T-cell (primary cell): ENCODE measurements at places on chromosomes 12 and 14.

DNA sequence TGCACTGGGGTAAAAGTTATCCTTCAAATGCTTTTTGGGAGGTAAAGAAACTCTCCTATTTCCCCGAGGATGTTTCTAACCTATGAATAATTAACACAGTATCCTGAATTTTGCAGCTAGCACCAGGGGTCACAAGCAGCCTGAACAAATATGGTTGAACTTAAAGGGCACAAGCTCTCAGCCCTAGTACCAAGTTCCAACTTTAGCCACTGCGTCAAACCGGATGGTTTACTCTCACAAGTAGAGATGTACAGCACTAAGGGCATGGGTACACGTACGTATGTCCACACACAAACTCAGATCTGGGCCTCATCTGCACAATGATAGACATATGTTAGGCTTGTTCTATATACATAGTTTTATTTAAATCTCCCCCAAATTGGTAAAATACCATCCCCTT lies 4.7 kb downstream of the CCDC88C start:
- H3K27ac ChIP-seq, result peak overlapping the region; percentile 92
- no peak for DNase-seq
- peak overlapping the region; percentile 84 for H3K4me3 ChIP-seq
- H3K36me3 ChIP-seq, result no peaks in the 10 kb centered on the region

GRCh38 chr12:86914721-86915120 lies 658.5 kb upstream of the MGAT4C start:
- H3K36me3 ChIP-seq, result no peaks in the 10 kb centered on the region
- H3K4me3 ChIP-seq, result no peak overlapping the region
- H3K27ac ChIP-seq, result no peak overlapping the region

- H3K4me1 ChIP-seq, result no peaks in the 10 kb centered on the region
- H3K4me3 ChIP-seq, result no peak overlapping the region
- H3K36me3 ChIP-seq, result no peaks in the 10 kb centered on the region
- DNase-seq, result no peak
- H3K27ac ChIP-seq, result no peak overlapping the region
These were observed 32.7 kb downstream of the JAG2 start for GRCh38 chr14:105135700-105136395.

DNA sequence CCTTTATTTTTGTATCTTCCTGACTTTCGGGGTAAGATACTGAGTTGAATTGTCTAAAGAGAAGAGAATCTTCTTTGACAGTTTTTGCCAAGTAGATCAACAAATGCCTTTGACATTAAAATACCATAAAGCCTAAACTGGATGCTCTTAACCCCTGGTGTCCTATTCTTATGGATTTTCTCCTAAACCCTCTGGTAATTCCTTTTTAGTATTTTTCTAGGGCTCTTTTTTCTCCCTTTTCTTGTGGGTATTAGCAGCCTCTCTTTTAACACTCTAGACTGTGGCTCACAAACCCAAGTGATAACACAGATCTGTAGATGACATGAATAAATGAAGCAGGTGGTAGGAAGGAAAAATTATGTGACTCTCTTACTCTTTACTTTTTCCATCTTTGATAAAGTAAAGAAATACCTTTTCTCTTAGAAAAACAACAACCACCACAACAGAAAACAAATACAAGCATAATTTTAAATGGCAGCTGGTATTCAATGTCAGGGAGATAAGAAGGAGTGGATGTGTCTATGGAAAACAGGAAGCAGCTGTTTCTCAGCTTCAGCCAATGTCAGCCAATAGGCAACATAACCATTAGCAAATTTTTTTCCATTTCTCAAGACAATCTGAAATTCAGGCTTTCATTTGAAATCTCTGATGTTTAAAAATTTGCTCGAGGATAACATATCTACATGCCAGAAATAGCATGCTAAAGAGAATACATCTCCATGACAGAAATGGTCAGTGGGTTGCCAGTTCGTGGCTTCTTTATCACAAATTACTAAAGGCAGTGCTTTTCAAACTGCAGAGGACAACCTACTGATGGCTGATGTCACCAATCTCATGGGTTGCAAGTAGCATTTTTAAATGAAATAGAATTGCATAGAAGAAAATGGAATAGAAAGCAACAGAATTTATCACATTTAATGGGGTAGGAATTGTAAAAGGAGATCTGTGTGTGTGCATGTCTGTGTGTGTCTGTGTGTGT lies 123.1 kb upstream of the KRR1 start:
- no peak overlapping the region for H3K4me3 ChIP-seq
- H3K27me3 ChIP-seq, result no peaks in the 10 kb centered on the region
- H3K36me3 ChIP-seq, result no peaks in the 10 kb centered on the region
- no peak for DNase-seq
- no peaks in the 10 kb centered on the region for H3K4me1 ChIP-seq

DNA sequence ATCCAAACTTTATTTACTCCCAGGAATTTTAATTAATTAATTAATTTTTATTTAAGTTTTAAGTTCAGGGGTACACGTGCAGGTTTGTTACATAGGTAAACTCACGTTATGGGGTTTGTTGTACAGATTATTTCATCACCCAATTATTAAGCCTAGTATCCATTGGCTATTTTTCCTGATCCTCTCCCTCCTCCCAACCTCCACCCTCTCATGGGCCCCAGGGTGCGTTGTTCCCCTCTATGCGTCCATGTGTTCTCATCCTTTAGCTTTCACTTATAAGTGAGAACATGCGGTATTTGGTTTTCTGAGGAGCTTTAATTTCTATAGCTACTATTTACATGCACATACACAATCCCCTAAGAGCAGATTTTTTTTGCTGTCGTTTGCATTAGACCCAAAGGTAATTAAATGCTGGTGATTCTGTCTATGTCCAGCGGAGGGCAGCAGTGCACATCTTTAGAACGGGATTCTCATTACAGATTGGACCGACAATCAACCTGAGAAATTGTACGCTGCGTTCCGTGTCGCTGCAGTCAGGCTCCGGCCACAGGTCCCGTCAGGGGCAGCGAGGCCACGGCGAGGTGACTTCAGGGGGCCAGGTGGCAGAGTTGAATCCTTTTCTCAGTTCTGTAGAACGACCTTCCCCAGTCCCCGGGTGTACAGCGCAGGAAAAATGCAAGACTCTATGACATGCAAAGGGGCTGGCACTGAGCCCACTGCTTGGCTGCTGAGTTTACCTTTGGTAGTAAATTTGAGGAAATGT lies 11.6 kb downstream of the TMEM30B start:
- H3K4me1 ChIP-seq, result peaks cover 5% of the 10 kb centered on the region
- no peaks in the 10 kb centered on the region for H3K36me3 ChIP-seq
- peaks cover 29% of the 10 kb centered on the region for H3K27me3 ChIP-seq
- DNase-seq, result peak; percentile 59
- no peak overlapping the region for H3K27ac ChIP-seq
- H3K4me3 ChIP-seq, result peak overlapping the region; percentile 74

GRCh38 chr14:50363714-50364111 lies 33.0 kb downstream of the CDKL1 start:
- no peaks in the 10 kb centered on the region for H3K27me3 ChIP-seq
- peak overlapping the region; percentile 48 for H3K4me3 ChIP-seq

DNA sequence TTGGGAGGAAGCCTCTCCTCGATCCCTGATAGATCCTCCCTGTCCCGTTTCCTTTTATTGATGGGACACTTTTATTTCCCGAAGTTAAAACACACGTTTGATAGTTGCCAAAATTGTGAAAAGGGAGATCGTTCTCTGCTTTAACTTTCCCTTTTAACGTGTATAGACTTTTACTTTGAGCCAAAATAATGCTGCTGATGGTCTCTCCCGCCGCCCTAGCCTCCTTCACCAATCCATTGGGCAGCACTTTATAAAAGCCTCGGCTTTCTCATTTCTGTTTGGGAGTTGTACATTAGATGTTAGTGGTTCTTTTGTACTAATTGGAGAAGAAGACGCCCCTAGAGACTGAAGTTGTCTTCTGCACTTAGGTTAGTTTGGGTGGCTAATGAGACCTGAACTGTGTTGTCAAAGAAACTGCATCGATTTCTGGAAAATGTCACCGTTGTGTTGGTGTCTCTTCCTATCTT lies 1.4 kb downstream of the TMTC2 start:
- no peak for DNase-seq
- H3K4me1 ChIP-seq, result peaks cover 10% of the 10 kb centered on the region
- H3K27me3 ChIP-seq, result peaks cover 3% of the 10 kb centered on the region
- H3K36me3 ChIP-seq, result no peaks in the 10 kb centered on the region
- peak overlapping the region; percentile 84 for H3K27ac ChIP-seq
- H3K4me3 ChIP-seq, result peak overlapping the region; percentile 69

DNA sequence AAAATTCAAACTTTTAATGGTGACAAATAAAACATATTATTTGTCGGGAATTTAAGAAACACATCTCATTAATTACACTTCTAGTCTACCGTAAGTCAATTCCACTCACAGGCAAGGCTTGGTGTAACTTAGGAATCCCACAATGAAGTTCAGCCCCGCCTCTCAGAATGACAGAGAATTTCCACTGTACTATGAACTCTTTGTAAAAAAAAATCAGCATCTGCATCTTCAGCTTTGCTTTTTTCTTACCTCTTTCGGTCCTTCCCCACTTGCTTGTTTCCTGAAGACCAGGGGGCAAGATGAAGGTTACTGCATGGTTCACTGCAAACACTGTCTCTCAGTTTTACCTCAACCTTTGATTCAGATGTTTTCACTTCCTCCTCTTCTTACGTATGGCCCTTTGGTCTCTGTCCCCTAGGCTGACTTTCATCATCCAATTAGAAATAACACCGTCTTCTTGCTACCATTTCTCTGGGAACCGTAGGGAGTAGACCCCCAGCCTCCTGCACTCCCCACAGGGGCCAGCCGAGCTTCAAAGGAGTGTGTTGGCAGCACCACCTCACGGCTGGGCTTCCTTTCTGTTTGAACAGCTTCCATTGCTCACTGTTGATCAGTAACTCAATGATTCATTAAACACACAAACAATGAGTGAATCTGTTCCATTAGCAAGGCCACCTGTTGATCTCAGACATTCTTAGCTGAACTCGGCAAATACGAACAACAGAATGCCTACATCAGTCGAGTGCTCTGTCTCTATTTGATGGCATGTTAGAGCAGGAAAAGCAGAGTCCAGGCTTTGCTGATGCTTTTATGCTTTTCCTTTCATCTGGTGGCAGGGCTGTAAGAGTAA lies 343.0 kb downstream of the BMP4 start:
- no peaks in the 10 kb centered on the region for H3K27me3 ChIP-seq
- no peak overlapping the region for H3K4me3 ChIP-seq
- no peaks in the 10 kb centered on the region for H3K36me3 ChIP-seq

DNA sequence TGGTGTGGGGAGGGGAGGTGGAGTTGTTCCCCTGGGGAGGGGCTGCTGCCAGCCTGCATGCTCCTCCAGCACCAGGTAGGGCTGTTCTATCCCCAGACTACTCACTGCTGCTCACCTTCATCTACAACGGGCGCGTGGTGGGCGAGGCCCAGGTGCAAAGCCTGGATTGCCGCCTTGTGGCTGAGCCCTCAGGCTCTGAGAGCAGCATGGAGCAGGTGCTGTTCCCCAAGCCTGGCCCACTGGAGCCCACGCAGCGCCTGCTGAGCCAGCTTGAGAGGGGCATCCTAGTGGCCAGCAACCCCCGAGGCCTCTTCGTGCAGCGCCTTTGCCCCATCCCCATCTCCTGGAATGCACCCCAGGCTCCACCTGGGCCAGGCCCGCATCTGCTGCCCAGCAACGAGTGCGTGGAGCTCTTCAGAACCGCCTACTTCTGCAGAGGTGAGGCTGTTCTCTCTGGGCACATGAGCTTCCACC lies 3.5 kb downstream of the IRF9 start:
- no peaks in the 10 kb centered on the region for H3K27me3 ChIP-seq
- no peak overlapping the region for H3K27ac ChIP-seq
- H3K36me3 ChIP-seq, result peaks cover 22% of the 10 kb centered on the region
- no peak overlapping the region for H3K4me3 ChIP-seq
- DNase-seq, result no peak

DNA sequence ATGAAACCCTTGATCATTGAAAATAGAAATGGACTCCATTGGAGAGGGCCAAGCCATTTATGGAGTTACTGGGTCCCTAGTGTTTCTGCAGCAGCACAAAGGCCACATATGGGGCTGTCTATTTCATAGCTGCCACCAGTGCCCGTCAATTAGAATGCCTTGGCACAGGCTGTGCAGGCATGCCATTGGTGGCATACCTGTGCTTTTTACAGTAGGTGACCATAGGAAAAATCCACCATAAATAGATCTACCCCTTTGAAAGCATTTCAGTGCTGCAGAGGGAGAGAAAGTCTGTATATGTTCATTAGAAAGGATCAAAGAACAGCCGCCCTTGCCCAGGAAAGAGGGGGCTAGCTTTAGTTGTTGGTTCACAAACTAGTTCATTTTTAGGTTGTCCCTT lies 13.1 kb downstream of the MYBPC1 start:
- no peak for DNase-seq
- H3K4me3 ChIP-seq, result no peak overlapping the region
- H3K27ac ChIP-seq, result no peak overlapping the region
- peaks cover 3% of the 10 kb centered on the region for H3K27me3 ChIP-seq
- H3K4me1 ChIP-seq, result no peaks in the 10 kb centered on the region

- no peaks in the 10 kb centered on the region for H3K27me3 ChIP-seq
- H3K4me1 ChIP-seq, result no peaks in the 10 kb centered on the region
- no peak overlapping the region for H3K4me3 ChIP-seq
- no peaks in the 10 kb centered on the region for H3K36me3 ChIP-seq
- no peak overlapping the region for H3K27ac ChIP-seq
These were observed 1351.7 kb upstream of the TMEM132C start for GRCh38 chr12:126915309-126915708.

DNA sequence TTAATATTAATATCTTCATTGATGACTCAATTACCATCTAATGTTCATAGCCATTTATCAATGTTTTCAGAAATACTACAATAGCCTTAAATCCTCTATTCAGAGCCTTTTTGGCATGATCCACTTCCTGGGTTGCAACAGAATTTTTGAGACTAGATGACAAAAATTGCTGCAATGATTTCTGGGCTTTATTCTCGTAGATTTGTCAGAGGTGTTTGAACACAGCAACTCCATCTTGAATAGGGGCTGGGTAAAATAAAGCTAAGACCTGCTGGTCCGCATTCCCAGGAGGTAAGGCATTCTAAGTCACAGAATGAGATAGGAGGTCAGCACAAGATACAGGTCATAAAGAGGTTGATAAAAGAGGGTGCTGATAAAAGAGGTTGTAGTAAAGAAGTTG lies 165.8 kb upstream of the CNOT2 start:
- H3K27me3 ChIP-seq, result no peaks in the 10 kb centered on the region
- no peaks in the 10 kb centered on the region for H3K36me3 ChIP-seq
- H3K27ac ChIP-seq, result no peak overlapping the region
- DNase-seq, result no peak

DNA sequence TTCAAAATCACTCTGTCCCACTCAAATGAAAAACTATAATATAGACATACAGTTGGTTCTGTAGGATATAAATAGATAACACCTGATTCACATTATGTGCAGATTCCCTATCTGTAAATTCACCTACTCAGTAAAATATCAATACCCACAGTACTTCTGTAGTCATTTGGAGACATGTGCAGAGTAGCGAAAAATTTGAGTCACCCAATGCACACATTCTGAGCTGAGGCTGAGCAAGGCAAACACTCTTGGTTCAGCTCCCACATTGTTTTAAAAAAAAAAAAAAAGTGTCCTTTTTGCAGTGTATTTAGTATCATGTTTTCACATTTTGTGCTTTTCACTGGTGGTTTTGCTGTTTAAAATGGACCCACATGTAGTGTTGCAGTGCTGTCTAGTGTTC lies 27.3 kb upstream of the BBS10 start:
- H3K36me3 ChIP-seq, result peaks cover 55% of the 10 kb centered on the region
- H3K4me1 ChIP-seq, result no peaks in the 10 kb centered on the region
- DNase-seq, result no peak
- H3K4me3 ChIP-seq, result no peak overlapping the region
- no peak overlapping the region for H3K27ac ChIP-seq
- no peaks in the 10 kb centered on the region for H3K27me3 ChIP-seq
